ENCODE measurements at places on chromosomes 2 and 18.

- no peak for DNase-seq
Observed at GRCh38 chr2:119243621-119244020, 20.0 kb downstream of the STEAP3 start.

GRCh38 chr2:135162377-135162776 lies 110.3 kb downstream of the RAB3GAP1 start:
- no peak for DNase-seq

GRCh38 chr2:138503087-138503442 lies 1.5 kb downstream of the SPOPL start:
- DNase-seq = peak; percentile 58

GRCh38 chr2:52976143-52976949 lies 791.3 kb upstream of the CHAC2 start:
- DNase-seq = no peak

DNA sequence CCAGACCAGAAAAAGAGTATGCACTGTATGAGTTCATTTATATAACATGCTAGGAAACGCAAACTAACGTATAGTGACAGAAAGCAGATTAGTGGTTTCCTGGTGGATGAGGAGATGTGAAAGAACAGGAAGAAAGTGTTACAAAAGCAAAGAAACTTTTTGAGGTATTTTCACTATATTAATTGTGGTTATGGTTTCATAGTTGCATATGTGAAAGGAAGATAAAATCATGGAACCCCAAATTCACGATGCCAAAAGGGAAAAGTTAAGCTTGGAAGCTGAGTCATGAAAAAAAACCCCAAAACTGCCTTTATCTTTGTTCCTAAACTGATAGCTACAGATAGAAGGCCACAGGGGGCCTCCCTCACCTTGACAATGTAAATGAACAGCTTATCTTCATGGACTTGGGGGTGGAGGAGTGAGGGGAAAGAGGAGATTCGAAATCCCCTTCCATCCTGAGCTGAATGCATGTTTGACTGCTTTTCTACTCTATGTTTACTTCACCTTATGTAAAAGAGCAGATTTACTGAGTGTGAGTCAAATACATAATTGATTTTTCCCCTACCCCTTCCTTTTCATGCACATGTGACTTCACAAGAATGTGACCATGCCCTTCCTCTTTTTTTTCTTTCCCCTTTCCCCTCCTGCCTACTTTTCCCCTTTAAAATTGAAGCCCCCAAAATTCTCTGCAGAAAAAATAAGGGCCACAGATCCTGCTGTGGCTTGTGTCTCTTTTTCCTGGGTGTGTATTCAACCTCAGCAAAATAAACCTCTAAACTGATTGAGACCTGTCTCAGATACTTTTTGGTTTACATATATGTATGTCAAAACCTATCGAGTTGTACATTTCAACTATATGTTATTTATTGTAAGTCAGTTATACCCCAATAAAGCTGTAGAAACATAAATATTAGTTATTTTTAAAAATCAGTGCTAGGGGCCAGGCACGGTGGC lies 100.1 kb upstream of the TLK1 start:
- DNase-seq = no peak

- DNase-seq = no peak
Observed at GRCh38 chr2:136377423-136378382, 259.8 kb upstream of the CXCR4 start.

GRCh38 chr2:11866358-11867335 lies 120.2 kb downstream of the LPIN1 start:
- no peak for DNase-seq

- DNase-seq = no peak
Observed at GRCh38 chr2:151614606-151615306, 119.5 kb downstream of the NEB start.

DNA sequence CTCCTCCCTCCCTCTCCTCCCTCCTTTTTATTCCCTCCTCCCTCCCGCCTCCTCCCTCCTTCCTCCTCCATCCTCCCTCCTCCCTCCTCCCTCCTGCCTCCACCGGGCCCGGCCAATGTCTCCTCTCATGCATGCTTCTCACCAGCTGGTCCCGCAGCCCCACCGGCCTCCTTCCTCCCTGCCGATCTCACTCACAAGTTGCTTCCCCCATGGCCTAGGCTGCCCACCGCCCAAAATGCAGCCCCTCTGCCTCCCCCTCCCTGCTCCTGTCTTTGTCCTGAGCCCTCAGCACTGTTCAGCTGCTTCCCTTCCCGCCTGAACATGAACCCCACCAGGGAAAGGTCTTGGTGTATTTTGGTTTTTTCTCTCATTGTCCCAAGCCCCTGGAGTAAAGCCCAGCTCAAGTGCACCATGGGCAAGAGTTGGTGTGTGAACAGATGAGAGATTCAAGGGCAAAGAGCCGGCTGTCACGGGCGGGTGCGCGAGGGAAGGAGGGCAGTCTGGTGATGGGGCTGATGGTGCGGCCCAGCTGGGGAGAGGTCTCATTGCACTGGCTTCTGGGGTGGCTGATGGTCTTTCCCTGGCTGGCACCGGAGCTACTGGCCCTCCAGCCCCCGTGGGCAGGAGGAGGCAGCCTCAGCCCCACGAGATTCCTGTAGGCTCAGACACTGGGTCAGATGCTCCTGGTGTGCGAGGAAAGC lies 117.6 kb downstream of the TWIST2 start:
- no peak for DNase-seq

DNA sequence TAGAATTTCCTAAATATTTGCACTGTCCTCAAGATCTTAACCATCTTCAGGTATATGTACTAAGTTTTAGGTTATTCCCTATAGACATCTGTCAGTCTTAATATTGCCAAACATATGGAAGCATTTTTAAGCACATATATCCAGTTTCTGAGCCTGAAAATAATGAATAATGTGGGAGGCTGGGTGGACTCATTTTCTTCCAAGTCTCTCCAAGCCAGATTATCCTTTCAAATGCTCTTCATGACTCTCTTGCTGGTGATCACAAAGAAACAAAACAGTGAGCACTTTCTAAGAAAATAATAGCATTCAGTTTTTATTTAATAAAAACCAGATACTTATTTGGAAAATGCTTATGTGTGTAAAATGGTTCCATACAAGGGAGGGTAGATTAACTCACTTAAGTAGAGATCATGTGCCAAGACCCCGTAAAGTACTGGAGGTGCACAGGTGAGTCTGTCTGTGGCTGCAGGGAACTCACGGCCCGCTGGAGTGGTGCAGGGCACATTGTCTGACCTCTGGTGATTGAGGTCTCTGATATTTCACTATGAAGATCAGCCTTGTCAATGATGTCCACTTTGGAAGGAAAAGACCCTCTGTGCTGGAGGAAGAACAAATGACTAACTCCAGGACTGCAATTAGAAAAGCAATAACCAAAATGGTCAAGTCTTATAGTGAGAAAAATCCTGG lies 161.6 kb downstream of the TMEM18 start:
- DNase-seq = no peak
